Gastrocnemius medialis (tissue), 4 donors: ENCODE measurements at places on chromosomes 12 and 14. TPM values are rescaled to one million over a fixed set of nuclear protein-coding genes. Genes with fewer than 3 reads are reported as not detected.

GRCh38 chr12:88553941-88554658, 26.2 kb downstream of the KITLG start:
- DNase-seq, result peak; percentile 13
- H3K4me3 ChIP-seq, result no peak overlapping the region
- peak overlapping the region; percentile 40 for H3K27ac ChIP-seq
- no peaks in the 10 kb centered on the region for H3K36me3 ChIP-seq
- peaks cover 27% of the 10 kb centered on the region for H3K4me1 ChIP-seq

- peak overlapping the region; percentile 93 for H3K27ac ChIP-seq
- no peaks in the 10 kb centered on the region for H3K36me3 ChIP-seq
- H3K27me3 ChIP-seq, result no peaks in the 10 kb centered on the region
- no peak for DNase-seq
- peaks cover 39% of the 10 kb centered on the region for H3K4me1 ChIP-seq
Measured at GRCh38 chr12:388012-388411, 1.1 kb downstream of the KDM5A start.

The ITGA7 gene
- total RNA-seq, result 69.7 TPM

GRCh38 chr12:94074980-94075629, 73.3 kb upstream of the PLXNC1 start:
- H3K27me3 ChIP-seq, result no peaks in the 10 kb centered on the region
- no peaks in the 10 kb centered on the region for H3K36me3 ChIP-seq
- H3K4me3 ChIP-seq, result peak overlapping the region; percentile 13
- H3K27ac ChIP-seq, result peak overlapping the region; percentile 81
- H3K4me1 ChIP-seq, result peaks cover 23% of the 10 kb centered on the region
- DNase-seq, result peak; percentile 80

GRCh38 chr12:127660961-127661360, 606.0 kb upstream of the TMEM132C start:
- no peak overlapping the region for H3K4me3 ChIP-seq
- DNase-seq, result no peak
- H3K4me1 ChIP-seq, result no peaks in the 10 kb centered on the region

DNA sequence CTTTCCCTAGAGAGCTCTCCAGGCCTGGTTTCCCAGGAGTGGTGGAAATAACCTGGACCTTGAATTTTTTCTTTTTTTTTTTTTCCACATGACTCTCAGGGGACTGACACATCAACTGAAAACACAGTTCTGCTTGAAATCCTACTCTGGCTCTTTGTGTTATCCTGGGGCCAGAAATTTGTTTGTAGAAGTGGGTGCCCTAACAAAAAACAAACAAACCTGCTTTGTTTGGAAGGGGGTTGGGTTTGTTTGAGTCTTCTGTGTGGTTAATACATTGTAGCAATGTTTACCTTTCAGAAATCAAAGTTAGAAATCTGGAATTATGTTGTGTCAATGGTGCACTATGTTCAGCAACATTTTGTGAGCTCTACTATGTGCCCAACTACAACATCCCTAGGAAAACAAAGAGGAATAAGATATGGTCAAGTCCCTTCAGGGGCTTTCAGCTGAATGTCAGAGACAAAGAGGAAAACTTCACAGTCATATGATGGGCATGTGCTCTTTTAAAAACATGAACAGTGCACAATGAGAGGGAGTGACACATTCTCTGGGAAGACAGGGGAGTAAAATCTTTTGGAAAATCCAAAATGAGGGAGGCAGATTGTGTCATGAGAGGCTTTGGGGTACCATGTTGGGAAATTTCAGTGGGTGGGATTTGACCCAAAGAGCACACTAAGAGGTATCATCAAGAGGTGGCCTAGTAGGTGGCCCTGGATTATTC, 1.5 kb upstream of the IGF1 start:
- no peaks in the 10 kb centered on the region for H3K36me3 ChIP-seq
- no peak overlapping the region for H3K4me3 ChIP-seq
- H3K27me3 ChIP-seq, result no peaks in the 10 kb centered on the region
- no peak for DNase-seq
- peak overlapping the region; percentile 43 for H3K27ac ChIP-seq

The CCDC198 gene
- 0.16 TPM for total RNA-seq

The AMIGO2 gene
- 1.5 TPM for total RNA-seq

The CLEC4A gene
- total RNA-seq, result not detected

The PRIMA1 gene
- 0.09 TPM for total RNA-seq

- peaks cover 16% of the 10 kb centered on the region for H3K4me1 ChIP-seq
- H3K27ac ChIP-seq, result peak overlapping the region; percentile 67
- no peak overlapping the region for H3K4me3 ChIP-seq
- no peak for DNase-seq
Measured at GRCh38 chr14:81269100-81269978, 48.6 kb upstream of the GTF2A1 start.

DNA sequence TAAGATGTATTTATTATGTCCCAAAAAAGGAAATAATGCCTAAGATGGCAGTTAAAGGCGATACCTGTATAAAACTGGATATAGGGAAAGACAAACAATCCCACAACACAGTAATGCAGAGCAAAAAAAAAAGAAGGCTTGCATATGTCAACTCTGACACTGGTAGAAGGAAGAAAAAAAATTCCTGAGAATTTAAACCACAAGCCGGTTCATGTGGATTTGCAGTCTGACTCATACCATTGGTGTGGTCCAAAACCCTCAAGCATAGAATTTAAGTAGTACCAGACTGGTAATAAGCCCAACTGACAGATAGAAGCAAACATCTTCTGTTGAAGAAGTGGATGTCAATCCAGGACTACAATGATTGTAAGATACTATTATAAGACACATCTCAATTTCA, 7.2 kb downstream of the DNAI7 start:
- H3K4me1 ChIP-seq, result no peaks in the 10 kb centered on the region
- H3K36me3 ChIP-seq, result no peaks in the 10 kb centered on the region
- H3K4me3 ChIP-seq, result no peak overlapping the region
- H3K27me3 ChIP-seq, result no peaks in the 10 kb centered on the region
- H3K27ac ChIP-seq, result no peak overlapping the region

GRCh38 chr14:102690509-102691286, 86.6 kb upstream of the TRAF3 start:
- no peak for DNase-seq
- no peak overlapping the region for H3K27ac ChIP-seq
- H3K4me3 ChIP-seq, result no peak overlapping the region
- peaks cover 21% of the 10 kb centered on the region for H3K4me1 ChIP-seq

DNA sequence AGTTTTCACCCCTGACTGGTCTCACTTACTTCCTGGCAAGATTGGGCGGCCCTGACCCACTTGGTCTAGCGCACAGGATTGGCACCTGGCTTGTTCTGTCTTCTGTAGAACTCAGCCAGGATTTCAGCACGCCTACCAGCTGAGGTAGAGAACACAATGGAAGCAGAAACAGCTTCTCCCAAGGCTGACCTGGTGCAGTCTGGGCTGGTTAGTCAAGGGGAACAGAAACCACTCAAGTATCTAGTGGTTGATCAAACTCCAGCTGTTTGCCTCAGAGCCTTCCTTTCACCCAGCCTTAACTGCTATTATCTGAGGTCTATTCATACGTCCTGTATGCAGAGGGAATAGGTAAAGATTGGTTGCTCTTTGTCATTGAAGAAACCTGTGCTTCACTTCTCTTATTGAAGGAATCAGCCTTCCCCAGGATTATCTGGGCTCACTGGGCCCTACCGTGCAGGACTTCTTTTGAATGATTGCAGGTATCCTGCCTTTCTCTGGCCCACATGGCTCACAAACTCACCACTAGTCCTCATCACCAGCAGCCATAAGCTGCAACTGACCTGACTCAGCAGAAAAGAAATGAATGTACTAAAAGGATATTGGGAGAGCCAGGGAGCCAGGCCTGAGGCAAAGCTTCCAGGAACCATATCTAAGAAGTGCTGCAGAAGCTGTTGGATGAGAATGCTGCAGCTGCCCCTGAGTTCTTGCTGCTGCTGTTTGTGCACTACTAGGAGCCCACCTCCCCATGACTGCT, 2.5 kb upstream of the PLEKHD1 start:
- peaks cover 17% of the 10 kb centered on the region for H3K4me1 ChIP-seq
- H3K27ac ChIP-seq, result no peak overlapping the region
